Cerebellar cortex (tissue), 1 donor: ENCODE measurements at places on chromosomes 2 and 18.

GRCh38 chr2:23596316-23596885 lies 211.4 kb downstream of the KLHL29 start:
- no peak for DNase-seq

DNA sequence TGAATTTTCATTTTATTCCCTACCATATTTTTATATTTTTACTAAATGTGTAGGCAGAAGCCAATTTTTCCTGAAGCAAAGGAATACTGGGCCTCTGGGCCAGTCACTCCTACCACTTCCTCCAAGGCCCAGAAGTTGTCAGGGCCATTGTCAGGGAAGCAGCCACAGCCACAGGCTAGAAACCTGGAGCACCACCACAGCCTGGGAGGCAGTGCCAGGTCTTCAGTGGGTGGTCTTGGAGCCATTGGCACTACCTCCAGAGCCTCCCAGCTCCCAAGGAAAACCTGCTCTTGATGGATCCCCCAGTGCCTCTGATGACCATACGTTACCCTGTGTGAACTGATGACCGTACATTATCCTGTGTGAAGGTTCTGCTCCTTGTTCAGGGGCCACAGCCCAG lies 135.6 kb upstream of the SP5 start:
- no peak for DNase-seq

GRCh38 chr18:45745817-45746461 lies 22.0 kb downstream of the SLC14A1 start:
- no peak for DNase-seq

DNA sequence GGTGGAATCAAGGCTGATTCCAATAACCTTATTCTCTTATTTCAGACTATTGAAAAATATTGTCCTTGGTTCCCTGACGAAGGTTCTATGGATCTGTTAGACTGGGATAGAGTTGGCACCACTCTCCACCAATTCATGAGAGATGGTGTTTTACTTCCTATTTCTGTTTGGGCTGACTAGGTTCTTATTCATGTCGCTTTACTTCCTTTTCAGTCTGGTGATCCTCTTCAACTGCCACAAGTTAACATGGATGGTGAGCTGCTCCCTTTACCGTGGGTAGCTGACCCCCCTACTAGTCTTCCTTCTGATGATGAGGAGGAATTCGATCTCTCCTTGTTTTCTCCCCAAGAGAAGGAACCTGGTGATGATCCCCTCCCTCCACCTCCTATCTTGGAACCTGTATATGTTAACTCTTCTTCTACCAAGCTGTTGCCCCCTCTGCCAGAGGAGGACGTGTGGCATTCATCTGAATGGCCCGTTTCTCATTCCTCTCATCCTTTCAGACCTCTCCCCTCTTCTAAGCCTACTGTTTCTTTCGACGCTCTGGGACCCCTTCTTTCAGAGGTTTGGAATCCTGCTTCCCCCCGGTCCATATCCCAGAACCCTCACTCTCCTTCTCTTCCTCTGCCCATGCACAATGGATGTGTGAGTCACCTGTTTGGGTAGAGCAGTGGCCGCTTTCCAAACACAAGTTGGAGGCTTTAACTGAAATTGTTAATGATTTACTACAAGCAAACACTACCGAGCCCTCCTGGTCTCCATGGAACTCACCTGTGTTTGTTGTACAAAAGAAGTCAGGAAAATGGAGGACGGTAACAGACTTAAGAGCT lies 13.5 kb upstream of the CNOT11 start:
- no peak for DNase-seq

GRCh38 chr18:66105016-66105415 lies 354.2 kb downstream of the CDH7 start:
- no peak for DNase-seq

DNA sequence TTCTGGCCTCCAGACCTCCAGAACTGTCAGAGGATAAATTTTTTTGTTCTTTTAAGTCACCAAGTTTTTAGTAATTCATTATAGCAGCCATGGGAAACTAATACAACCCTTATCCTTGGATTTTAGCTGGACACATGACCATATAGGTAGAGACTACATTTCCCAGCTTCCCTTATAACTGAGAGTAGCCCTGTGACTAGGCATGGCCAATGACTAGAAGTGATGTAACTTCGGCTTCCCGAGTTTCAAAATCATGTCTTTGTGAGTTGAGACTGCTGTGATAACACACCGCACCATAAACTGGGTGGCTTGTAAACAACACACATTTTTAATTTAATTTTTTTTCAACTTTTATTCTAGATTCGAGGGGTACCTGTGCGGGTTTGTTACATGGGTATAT lies 134.0 kb upstream of the SERTAD2 start:
- DNase-seq: no peak

GRCh38 chr18:77470569-77471413 lies 221.1 kb downstream of the GALR1 start:
- no peak for DNase-seq

DNA sequence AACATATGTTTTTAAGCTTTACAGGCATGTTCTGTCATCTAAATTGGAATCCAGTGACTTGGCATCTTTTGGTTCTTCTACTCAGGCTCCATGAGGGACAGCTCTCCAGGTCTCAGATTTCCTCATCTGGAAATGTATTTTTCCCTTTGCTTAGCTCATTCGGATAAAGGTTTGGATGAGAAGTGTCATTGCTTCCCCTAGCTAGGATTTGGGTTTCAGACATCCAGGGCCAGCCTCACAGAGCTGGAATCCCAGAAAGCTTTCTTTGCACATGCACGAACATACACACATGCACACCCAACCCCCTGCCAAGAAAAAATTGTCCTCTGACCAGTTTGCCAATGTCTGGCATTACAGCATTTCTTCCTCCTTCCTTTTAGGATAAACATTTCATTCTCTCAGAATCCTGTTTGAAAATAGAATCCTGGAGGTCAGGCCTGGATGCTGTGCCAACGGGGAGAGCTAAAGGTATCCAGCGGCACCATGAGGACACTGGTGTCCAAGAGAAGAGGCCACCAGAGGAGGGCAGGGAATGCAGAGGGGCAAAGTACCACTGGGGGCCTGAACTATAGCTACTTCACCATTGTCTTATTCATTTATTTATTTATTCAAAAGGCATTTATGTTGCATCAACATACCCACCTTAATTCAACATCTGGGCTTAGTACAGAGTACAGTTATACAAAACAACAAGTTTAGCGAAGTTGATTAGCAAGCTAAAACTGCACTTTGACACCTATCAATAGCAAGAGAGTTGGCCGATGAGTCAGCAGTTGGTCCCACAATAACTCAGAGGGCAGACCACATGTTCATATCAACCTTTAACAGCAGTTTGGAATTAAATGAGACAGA lies 97.9 kb upstream of the ATL2 start:
- no peak for DNase-seq

- DNase-seq: no peak
Observed at GRCh38 chr2:197248623-197249022, 62.0 kb downstream of the ANKRD44 start.

DNA sequence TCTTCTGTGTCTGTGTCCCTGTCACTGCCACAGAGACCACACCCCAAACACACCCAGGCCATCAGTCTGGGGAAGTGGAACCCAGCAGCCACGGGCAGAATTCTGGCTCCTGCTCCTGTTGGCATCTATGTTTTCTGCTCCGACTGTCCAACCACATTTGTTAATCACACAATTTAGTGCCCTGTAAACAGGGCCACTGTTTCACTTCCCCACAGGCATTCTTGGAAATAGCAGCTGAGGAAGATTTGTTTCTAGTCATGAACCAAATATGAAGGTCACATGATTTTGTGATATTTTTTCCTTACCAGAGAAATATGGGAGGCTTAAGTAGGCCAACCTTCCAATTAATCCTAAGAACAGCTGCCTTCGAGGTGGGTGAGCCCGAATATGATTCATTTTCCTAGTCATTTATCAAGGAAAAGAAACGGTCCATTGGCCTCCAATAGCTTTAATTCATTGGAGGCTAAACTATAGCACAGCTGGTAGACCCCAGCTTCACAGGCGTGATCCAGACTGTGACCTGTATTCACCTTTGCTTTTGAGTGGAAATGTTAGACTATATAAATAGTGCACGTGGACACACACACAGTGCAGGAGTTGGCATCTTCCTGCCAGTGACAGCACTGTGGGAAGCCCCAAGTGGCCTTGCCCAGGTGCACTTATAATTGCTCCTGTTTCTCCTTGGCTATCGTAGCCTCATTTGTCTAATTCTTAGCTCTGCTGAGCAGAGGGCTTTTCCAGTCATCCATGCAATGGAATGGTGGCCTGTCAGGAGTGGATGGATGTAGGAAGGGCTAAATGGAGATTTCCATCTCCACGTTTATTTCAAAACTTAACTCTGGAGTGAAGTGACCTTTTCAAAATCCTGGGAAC lies 267.9 kb downstream of the LPIN1 start:
- DNase-seq: no peak

GRCh38 chr2:12081481-12082210 lies 335.2 kb downstream of the LPIN1 start:
- DNase-seq: no peak

DNA sequence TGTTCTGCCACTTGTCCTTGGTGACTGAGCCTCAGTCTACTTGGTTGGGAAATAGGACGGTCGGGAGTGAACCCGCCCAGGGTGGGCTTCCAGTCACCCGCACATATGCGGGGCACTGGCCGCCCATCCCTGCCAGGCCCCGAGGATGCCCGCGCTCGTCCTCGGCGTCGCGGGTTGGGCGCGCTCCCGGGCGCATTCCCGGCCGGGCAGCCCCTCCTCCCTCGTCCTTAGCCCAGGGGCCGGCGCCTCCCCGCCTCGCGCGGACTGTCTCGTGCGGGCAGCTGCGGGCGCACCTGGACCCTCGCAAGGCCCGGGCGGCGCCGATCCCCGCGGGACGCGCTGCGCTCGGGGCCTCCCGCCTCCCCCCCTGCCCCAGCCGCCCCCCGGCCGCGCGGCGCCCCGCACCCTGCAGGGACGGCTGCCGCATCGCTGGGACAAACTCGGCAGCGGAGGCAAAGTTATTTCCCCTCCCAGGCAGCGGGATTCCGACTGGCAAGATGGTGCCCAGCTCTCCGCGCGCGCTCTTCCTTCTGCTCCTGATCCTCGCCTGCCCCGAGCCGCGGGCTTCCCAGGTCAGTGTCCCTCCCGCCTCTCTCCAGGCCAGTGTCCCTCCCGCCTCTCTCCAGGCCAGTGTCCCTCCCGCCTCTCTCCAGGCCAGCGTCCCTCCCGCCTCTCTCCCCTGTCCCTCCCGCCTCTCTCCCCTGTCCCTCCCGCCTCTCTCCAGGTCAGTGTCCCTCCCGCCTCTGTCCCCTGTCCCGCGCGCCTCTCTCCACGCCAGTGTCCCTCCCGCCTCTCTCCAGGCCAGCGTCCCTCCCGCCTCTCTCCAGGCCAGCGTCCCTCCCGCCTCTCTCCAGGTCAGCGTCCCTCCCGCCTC lies at the start of gene FBLN7:
FBLN7 (plus strand) TSS at position 227 of the 874 bp plus-strand sequence; CDS start at position 498, 271 bp downstream.
- DNase-seq: peak; percentile 12

GRCh38 chr2:44553456-44553855 lies 191.7 kb downstream of the CAMKMT start:
- no peak for DNase-seq

DNA sequence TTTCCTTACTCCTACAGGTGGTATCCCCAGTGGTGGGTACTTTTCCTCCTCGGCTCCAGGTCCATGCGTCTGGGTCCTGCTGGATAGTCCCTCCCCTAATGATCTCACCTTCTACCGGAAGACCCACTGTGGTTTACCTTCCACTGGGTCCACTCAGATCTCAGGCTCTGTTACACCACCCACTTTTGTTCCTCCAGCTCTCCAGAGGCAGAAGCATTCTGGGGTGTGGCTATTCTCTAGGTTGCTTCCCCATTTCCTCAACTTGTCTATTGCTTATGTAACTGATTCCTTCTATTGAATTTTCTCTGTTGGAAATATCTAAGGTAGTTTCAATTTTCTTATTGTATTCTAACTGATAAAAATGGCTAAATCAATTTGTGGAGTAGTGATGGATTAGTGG lies 87.6 kb upstream of the GALNT5 start:
- no peak for DNase-seq

DNA sequence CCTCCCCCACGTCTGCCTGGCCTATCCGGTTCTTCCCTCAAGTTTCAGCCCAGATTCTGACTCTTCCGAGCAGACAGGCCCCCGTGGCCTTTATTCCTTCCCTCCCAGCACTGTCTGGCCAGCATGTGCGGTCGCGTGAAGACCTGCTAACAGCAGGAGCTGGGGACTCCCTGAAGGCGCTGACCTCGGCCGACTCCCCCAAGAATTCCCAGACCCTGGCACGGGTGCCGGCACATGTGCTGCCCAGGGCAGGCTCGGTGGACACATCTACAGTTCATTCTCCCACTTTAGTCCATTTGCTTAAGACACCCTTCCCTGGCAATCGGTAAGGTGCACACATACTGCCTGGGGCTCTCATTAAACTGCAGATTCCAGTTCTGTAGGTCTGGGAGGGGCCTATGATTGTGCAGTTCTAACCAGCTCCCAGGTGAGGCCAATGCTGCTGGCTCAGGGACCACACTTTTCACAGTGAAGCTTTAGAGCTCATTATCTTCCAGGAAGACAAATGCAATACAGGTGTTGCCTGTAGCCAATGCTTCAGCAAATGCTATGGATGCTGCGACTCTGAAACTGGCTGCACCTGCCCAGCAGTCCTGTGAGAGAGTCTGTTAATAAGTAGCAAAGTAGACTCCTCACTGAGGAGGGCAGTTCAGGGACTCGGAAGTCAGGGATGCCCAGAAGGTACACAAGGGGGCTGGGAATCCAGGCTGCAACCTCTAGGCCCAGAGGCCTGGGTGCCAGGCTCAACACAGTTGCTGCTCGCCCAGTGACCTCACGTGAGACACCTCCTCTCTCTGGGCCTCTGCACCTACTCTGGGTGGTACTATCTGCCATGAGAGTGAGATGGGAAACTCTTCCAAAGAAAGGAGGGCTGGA lies 45.4 kb upstream of the TAF1B start:
- DNase-seq: no peak

DNA sequence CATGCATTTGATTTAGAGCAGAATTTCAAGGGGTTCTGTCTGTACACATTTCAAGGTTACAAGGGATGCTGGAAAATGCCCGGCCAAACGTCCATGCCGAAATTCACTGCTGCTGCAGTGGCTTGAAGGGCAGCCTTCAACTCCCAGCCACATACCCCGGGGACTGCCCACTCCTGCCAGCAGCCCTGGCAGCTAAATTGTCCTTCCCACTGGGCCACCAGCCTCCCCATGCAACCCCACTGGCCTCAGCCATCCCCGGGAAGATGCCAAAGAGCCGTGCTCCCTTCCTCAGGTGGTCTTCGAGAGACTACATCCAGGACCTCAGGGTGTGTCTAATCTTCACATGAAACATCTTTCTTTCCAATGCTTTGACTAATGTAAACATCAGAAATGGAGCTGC lies 478.7 kb upstream of the MYT1L start:
- DNase-seq: no peak
